ENCODE measurements at places on chromosomes 5 and 9. TPM values are rescaled to one million over a fixed set of nuclear protein-coding genes. Genes with fewer than 3 reads are reported as not detected.

Gene GHR
- 34.6 TPM for total RNA-seq

Gene CCL27
- not detected for total RNA-seq

Gene FCN1
- 1.9 TPM for total RNA-seq

Gene FXN
- total RNA-seq = 3.9 TPM

Gene GLT6D1
- total RNA-seq = not detected

DNA sequence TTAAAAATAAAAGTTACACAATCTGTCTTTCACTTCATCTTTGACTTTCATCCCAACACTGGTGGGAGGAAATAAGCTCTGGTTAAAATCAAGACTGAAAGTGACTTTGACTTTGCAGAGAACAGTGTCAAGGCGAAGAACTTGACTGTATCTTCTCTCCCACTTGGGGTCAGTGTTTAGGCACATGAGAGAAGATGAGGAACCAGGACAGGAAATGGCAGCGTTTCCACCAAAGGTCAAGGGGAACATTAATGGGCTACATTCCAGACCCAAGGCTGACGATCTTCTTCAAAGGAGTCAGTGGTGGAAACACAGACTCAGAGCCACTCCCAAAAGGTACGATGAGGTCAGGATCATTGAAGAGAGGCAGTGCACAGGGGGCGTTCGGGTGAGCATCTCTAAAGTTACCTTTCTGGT, 409.5 kb downstream of the ARHGEF28 start:
- no peak for DNase-seq

DNA sequence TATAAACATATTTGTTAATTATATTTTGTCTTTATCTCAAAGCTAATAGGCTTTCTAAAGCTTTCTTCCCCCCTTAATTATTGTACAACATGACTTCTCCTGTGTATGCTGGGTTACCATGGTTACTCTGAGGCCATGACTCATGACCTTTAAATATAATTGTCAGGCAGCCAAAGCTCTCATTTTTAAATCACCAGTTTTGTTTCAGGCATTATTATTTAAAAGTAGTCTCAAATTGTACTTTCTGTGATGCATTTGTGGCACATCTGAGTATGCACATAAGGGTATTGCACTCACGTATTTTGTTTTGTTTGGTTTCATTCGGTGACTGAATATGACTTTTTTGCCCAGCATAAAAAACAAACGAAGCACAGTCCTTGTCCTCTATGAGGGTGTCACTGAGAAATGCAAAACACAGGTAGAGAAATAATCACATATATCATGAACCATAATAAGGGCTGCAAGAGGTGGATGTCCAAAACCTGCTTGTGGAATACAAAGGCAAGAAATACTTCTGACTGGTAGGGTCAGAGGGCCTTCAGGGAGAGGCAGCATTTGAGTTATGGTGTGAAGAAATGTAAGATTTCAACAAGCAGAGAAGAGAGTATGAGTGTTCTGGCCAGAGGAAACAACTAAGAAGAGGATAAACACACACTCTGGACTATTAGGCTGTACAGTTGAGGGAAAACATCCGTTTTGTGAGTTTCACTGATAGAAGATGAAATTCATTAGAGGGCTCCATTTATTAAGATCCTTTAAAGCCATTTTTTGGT, 2.1 kb downstream of the CCDC192 start:
- DNase-seq = no peak

- DNase-seq = no peak
Observed at GRCh38 chr5:165627548-165628170, 2122.2 kb downstream of the MAT2B start.

DNA sequence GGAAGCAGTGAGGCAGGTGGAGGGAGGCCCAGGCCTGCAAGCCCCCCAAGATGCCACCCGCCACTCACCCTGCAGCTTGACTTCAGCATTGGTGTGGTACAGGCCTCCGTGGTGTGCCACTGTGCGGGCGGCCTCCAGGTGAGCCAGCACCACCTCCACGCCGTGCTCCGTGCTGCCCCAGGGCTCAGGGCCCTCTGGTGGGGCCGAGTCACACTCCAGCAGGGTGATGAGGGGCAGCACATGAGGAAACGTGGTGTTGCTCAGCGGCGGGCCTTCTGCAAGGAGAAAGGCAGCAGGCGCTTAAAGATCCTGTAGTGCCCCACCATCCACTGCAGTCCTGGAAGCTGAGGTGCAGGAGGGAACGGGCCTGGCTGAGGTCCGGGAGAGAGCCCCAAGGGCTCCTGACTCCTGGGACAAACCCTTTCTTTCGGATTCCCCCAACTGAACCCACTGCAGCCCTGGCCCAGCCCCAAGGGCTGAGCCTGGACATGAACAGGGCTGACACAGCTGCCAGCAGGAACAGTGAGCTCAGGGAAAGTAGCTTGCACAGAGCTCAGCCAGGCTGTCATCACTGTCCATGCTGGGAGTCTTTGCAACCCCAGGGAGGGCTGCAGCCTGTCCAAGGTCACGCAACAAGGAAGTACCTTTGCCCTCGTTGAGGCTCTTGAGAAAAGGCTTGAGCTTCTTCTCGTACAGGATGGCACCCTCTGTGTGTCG, 4.7 kb upstream of the TOR2A start:
- DNase-seq = no peak

GRCh38 chr5:21807953-21808352, 1045.2 kb downstream of the CDH12 start:
- DNase-seq = no peak

- DNase-seq = no peak
Observed at GRCh38 chr5:89282554-89283510, 399.8 kb upstream of the MEF2C start.

- no peak for DNase-seq
Observed at GRCh38 chr5:115459855-115460341, 84.7 kb downstream of the FEM1C start.

GRCh38 chr9:1253064-1253979, 203.2 kb downstream of the DMRT2 start:
- DNase-seq = no peak

DNA sequence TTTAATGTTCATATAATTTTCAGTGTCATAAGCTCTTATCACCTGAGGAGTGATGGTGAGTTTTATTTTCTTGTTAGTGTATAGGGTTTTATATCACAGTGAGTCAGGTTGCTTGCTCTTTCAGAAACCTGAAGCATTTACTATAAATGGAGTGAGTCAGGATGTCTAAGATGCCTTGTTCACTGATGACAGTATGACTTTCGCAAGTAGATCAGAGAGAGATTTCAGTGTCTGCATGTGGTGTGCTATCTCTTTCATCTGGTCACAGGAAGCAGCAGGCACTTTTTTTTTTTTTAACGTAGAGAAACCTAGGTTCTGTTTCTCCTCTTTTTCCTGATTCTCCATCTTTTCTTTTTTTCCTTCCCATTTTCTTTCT, 237.1 kb downstream of the DMRTA1 start:
- no peak for DNase-seq

- DNase-seq = no peak
Observed at GRCh38 chr5:167271081-167271480, 1020.4 kb upstream of the WWC1 start.
